ENCODE measurements at places on chromosomes 3 and 15.
A peak's percentile ranks its signal among the peaks of the same experiment; 100 is the strongest.

DNA sequence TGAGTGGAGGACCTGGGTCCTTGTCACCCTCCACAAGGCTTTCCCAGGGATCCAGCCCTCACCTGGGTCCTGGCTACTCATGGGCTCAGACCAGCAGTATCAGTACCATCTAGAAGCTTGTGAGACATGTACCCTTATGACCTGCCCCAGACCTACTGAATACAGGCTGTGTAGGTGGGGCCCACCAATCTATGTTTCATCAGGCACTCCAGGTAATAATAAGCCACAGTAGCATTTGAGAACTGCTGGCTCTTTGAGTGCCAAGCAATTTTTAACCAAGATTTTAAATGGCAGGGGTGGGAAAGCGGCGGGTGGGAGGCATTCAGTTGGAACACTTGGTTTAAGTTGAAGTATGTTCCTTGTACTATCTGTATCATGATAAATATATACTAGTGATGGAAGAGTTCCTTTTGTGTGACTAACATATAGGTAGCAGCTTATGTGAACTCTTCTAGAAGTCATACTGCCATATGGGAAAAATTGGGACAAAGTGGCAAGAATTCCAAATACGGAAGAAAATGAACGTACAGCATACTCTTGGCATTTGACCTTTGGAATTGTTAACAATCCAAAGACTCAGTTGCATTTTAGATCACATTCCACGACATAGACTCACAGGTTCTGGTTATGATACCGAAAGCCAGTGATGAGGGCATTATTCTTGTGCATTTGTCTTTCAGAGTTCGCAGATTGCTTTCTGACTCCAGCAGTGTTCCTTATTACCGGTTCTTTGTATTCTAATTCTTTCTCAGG is 190.4 kb downstream of the GHSR start:
- DNase-seq, result no peak

- no peak for DNase-seq
Observed at GRCh38 chr15:26971271-26972018, 464 bp downstream of the GABRG3 start.

- peak; percentile 60 for DNase-seq
Observed at GRCh38 chr3:128491941-128492670, 895 bp downstream of the GATA2 start.

GRCh38 chr3:160986069-160986468 is 119.1 kb downstream of the B3GALNT1 start:
- DNase-seq, result no peak

DNA sequence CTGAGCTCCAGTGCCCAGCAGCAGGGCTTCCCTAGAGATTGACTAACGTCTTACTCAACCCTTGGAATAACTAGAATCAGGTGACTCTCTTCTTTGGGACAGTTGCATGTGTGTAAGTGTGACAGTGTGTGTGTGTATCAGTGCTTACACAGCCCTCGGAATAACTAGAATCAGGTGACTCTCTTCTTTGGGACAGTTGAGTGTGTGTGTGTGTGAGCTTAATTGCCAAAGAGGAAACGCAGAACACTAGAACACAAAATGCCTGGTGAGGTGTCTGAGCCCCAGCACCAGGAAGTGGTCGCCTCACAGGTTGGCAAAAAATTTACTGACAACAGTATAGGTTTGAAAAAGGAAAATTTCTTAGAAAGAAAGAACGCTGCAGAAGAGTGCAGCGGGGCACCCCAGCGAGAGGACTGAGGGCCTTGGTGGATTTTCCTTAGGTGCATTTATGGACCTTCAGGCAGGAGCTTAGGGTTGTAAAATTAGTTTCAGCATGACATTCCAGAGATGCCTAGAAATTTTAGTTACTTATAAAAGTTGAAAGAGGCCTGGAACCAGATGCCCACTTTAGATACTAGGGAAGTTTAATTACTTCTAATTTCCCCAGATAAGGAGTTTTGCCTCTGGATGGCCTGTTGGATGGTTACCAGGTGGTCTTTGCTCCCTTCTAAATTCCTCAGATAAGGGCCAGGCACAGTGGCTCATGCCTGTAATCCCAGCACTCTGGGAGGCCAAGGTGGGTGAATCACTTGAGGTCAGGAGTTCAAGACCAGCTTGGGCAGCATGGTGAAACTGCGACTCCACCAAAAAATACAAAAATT is 3.7 kb upstream of the WDR82 start:
- peak; percentile 49 for DNase-seq

GRCh38 chr3:123361071-123361470 is 87.8 kb downstream of the ADCY5 start:
- DNase-seq, result no peak

GRCh38 chr3:35638980-35639253 is 408 bp upstream of the ARPP21 start:
- DNase-seq, result no peak

DNA sequence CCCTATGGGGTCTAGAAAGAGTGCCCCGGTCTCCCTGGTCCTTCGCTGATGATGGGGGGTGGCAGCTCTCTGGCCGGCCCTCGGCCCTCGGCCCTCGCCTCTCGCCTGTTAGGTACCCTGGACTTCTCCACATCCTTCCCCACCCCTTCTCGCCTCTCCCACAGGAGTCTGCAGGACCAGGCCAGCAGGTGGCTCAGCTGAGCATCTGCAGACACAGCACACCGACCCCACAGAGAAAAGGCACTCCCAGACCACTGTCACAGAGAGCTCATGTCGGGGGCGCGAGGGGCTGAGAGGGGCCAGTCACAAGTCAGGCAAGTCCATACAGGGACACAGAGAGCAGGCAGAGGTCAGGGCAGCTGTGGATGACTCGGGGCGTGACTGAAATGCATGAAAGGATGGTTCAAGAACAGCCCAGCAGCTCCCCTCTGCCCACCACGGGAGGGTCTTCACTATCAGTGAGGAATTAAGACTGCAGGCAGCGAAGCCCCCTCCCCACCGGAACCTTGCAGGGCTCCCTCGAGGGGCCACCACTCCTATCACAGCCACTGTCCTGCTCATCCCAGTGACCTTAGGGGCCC is 181.7 kb upstream of the NSMCE3 start:
- DNase-seq, result no peak

GRCh38 chr3:116863270-116863770 is 153.7 kb downstream of the TUSC7 start:
- no peak for DNase-seq

DNA sequence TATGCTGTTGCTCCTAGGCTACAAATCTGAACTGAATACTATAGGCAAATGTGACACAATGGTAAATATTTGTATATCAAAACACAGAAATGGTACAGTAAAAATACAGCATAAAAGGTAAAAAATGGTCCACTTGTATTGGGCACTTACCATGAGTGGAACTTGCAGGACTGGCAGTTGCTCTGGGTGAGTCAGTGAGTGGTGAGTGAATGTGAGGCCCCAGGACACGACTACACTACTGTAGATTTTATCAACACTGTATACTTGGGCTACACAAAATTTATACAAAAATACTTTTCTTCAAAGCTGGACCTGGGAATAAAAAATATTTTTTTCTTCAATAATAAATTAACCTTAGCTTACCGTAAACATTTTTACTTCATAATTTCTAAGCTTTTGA is 41.6 kb upstream of the DUT start:
- no peak for DNase-seq

DNA sequence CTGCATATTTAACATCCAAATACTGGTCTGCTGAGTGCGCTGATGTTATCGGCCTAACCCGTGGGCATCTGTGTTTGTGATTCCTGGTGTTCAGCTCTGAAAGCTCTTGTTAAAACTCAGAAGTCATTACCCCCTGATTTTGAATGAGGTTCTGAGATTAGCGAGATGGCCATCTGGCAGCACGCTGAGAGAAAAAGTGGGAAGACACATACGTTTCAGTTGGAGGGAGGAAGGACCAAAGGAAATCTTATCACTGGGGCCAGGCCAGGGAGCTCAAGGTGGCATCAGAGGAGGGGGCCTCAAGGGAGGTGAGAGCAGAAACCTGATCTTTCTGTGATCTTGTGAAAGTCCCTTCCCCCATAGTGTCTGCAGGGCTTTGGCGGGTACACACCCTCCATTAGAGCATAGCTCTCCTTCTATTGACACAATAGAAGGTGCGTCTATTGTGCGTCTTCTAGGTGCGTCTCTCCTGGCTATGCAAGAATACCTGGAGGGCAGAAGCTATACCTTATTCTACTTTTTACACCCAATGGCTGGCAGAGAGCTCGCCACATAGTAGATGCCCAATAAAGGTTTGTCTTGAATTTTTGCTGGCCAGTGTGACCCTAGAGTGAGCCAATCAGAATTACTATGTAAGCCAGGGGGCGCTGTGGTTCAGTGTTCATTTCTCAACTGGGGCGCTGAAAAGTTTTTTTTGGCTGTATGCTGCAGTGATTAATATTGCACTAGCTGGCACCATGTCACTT is 182.4 kb downstream of the SHQ1 start:
- peak; percentile 77 for DNase-seq

- DNase-seq, result peak; percentile 35
Observed at GRCh38 chr3:48402907-48403306, 27.0 kb downstream of the PLXNB1 start.
